ENCODE measurements at places on chromosomes 5 and 9.

DNA sequence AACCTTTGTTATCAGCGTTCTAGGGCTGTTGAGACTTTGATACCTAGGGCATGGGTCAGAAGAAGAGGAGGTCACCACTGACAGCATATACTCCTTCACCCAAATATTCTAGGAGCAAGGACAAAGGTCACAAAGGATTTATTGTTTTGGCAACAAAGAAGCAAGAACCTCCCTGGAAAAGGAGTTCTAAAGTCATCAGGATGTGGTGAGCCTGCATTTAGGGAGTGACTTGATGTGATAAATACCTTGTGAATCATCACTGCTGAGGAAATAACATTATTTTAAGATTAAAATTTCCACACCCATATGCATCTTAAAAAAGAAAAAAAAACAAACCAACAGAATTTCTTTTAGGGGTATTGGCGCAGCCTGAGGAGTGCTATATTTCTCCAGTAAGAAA, 13.9 kb downstream of the IFNA1 start:
- no peak overlapping the region for H3K27ac ChIP-seq
- no peak overlapping the region for H3K4me3 ChIP-seq
- DNase-seq: no peak
- no peaks in the 10 kb centered on the region for H3K4me1 ChIP-seq
- peaks cover 2% of the 10 kb centered on the region for H3K27me3 ChIP-seq
- H3K36me3 ChIP-seq: no peaks in the 10 kb centered on the region

GRCh38 chr5:128674837-128675446, 136.9 kb upstream of the FBN2 start:
- no peak overlapping the region for H3K4me3 ChIP-seq
- no peak overlapping the region for H3K27ac ChIP-seq
- H3K4me1 ChIP-seq: no peaks in the 10 kb centered on the region

- DNase-seq: no peak
- peaks cover 57% of the 10 kb centered on the region for H3K27me3 ChIP-seq
- H3K36me3 ChIP-seq: no peaks in the 10 kb centered on the region
- H3K4me3 ChIP-seq: no peak overlapping the region
- no peak overlapping the region for H3K27ac ChIP-seq
These were observed 65.0 kb downstream of the HSD17B3 start for GRCh38 chr9:96236854-96237550.

- H3K4me3 ChIP-seq: no peak overlapping the region
- no peak overlapping the region for H3K27ac ChIP-seq
- peaks cover 3% of the 10 kb centered on the region for H3K36me3 ChIP-seq
These were observed 43.5 kb downstream of the SLC12A7 start for GRCh38 chr5:1068204-1068894.

- H3K4me1 ChIP-seq: no peaks in the 10 kb centered on the region
- H3K27ac ChIP-seq: no peak overlapping the region
- H3K36me3 ChIP-seq: no peaks in the 10 kb centered on the region
These were observed 536.8 kb downstream of the BNC2 start for GRCh38 chr9:16333691-16334090.

GRCh38 chr9:130072515-130073235, 19.0 kb downstream of the GPR107 start:
- H3K27me3 ChIP-seq: no peaks in the 10 kb centered on the region
- H3K27ac ChIP-seq: peak overlapping the region; percentile 56
- DNase-seq: peak; percentile 20
- peaks cover 31% of the 10 kb centered on the region for H3K4me1 ChIP-seq
- no peak overlapping the region for H3K4me3 ChIP-seq

GRCh38 chr5:36397901-36398536, 96.3 kb upstream of the RANBP3L start:
- H3K36me3 ChIP-seq: no peaks in the 10 kb centered on the region
- no peak overlapping the region for H3K4me3 ChIP-seq
- no peaks in the 10 kb centered on the region for H3K27me3 ChIP-seq
- no peak overlapping the region for H3K27ac ChIP-seq
- DNase-seq: no peak
- no peaks in the 10 kb centered on the region for H3K4me1 ChIP-seq

DNA sequence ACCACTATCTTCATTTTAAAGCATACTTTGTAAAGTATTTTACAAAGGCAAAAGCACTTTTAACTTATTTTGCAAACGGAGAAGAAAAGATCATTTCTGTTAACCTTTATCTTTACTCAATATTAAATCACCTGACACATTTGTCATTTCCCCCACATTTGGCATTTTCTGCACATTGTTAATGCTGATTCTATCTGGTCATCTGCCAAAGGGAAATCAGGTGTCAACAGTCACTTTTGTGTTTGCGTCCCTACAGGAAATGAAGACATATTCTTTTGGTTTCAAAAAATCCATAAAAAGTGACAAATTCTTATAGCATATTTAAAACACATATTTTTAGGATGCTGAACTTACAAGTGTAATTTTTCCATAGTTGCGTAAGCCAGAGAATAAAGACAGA, 191.3 kb upstream of the TMEM161B start:
- DNase-seq: no peak
- no peak overlapping the region for H3K4me3 ChIP-seq
- no peak overlapping the region for H3K27ac ChIP-seq
- no peaks in the 10 kb centered on the region for H3K4me1 ChIP-seq
- peaks cover 3% of the 10 kb centered on the region for H3K27me3 ChIP-seq

DNA sequence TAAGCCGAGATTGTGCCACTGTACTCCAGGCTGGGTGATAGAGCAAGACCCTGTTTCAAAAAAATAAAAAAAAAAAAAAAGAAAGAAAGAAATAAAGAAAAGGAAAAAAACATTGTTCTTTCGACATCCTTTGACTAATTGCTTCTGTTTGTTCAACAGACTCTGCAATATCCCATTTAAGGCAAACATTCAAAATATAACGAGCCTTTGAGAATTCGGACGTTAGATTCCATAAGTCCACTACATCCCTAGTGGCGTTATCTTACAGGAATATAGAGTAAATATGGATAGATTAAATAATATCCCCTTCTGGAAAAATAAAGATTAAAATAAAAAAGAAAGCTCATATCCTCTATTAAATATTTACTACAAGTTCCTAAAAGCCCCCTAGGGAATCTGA, 27.0 kb upstream of the HOMER1 start:
- H3K27ac ChIP-seq: no peak overlapping the region
- no peak overlapping the region for H3K4me3 ChIP-seq
- no peak for DNase-seq

GRCh38 chr9:104604801-104605200, 626 bp downstream of the OR13C2 start:
- no peaks in the 10 kb centered on the region for H3K4me1 ChIP-seq
- H3K27me3 ChIP-seq: peaks cover 2% of the 10 kb centered on the region
- no peak overlapping the region for H3K4me3 ChIP-seq
- no peak for DNase-seq

DNA sequence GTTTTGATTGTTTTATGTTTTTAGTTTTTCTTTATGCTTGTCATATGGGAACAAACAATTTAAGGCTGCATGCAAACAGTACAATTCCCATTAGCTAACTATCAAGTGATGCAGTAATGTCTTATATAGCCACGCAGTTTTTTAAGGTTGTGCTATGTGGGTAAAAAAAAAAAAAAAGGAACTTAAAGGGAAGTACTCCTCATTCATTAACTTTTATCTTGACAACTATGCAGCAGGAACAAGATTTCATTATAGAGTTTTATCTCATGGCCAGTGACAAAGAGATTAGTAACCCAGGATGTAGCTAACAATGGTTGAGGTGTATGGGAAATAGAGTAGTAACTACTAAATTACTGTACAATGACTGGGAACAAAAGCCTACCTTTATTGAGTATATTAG, 1008.2 kb upstream of the CDH9 start:
- no peaks in the 10 kb centered on the region for H3K4me1 ChIP-seq
- H3K4me3 ChIP-seq: no peak overlapping the region
- DNase-seq: no peak
- no peaks in the 10 kb centered on the region for H3K27me3 ChIP-seq
- no peaks in the 10 kb centered on the region for H3K36me3 ChIP-seq

DNA sequence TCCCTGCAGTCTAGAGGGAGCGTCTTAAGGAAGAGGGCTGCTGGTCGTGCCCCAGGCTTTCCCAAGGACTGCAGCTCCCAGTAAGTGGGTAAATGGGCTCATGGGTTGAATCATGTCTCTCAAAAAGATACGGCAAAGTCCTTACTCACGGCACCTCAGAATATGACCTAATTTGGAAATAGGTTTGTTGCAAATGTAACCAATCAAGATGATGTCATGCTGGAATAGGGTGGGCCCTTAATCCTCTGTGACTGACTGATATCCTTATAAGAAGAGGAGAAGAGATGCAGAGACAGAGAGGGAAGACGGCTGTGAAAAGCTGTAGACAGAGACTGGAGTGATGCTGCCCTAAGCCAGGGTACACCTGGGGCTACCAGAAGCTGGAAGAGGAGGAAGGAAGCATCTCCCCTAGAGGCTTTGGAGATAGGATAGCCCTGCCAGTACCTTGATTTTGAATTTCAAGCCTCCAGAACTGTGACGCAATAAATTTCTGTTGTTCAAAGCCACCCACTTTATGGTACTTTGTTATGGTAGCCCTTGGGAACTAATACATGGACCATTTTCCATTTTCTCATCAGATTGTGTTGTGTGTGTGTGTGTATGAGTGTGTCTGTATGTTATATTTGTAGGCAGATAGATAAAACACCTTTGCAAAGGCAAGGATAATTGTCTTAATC, 15.0 kb downstream of the GALNT10 start:
- no peaks in the 10 kb centered on the region for H3K27me3 ChIP-seq
- DNase-seq: no peak
- H3K4me3 ChIP-seq: no peak overlapping the region

DNA sequence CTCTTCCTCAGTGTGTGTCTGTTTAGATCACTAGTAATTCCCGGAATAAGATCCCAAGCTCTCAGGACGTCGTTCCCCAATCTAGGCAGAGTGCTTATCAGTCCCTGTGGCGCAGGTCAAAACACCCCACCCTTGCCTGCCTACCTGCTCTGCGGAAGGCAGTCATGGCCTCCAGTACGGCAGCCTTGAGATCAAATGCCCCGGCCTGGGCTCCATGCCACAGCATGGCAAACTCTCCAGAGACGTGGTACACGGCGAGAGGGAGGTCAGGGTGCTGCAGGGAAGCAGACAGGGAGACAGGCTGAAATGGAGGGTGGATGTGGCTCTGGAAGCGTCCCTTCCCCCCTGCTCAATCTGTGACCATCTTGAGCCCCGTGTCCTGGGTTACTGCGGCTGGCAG, 12.0 kb upstream of the HDHD3 start:
- H3K27ac ChIP-seq: no peak overlapping the region
- H3K4me1 ChIP-seq: no peaks in the 10 kb centered on the region
- peaks cover 10% of the 10 kb centered on the region for H3K36me3 ChIP-seq
- H3K4me3 ChIP-seq: no peak overlapping the region
- H3K27me3 ChIP-seq: no peaks in the 10 kb centered on the region

DNA sequence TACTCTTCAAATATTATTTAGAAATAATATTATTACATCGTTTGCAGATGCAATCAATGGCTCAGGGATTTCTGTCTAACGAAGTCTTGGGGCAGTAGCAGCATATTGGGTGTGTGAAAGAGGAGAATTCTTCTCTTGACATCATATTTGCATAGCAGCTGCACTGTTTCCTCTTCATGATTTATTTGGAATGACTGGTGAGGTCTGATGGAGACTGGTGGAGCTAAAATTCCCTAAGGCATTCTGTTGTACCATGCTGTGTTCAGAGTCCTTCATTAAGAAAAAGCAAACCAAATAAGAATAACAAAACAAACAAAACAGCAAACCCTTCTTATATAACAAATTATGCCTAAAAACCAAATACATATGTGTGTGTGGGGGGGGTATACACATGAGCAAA, 177.6 kb downstream of the DIRAS2 start:
- peaks cover 8% of the 10 kb centered on the region for H3K27me3 ChIP-seq
- no peak overlapping the region for H3K27ac ChIP-seq
- no peaks in the 10 kb centered on the region for H3K4me1 ChIP-seq
- H3K4me3 ChIP-seq: no peak overlapping the region
- no peak for DNase-seq

DNA sequence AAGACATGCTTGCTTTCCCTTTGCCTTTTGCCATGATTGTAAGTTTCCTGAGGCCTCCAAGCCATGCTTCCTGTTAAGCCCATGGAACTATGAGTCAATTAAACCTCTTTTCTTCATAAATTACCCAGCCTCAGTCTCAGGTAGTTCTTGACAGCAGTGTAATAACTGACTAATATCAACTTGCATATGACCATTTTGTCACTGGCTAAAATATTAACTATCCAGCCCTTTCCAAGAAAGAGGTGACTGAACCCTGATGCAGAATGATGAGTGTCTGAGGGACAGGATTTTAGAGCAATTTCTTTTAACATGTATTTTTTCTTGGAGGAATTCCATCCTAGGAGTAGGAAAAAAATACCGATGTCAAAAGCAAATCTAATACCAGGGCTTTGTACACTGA, 266.1 kb downstream of the SEMA5A start:
- H3K4me3 ChIP-seq: no peak overlapping the region
- no peaks in the 10 kb centered on the region for H3K4me1 ChIP-seq
- DNase-seq: no peak
- H3K36me3 ChIP-seq: no peaks in the 10 kb centered on the region
- no peaks in the 10 kb centered on the region for H3K27me3 ChIP-seq

GRCh38 chr9:96108691-96109380, 193.1 kb downstream of the HSD17B3 start:
- peaks cover 4% of the 10 kb centered on the region for H3K36me3 ChIP-seq
- no peak overlapping the region for H3K27ac ChIP-seq
- H3K27me3 ChIP-seq: peaks cover 7% of the 10 kb centered on the region
- H3K4me3 ChIP-seq: no peak overlapping the region

GRCh38 chr5:167814828-167815227, 476.6 kb upstream of the WWC1 start:
- no peaks in the 10 kb centered on the region for H3K27me3 ChIP-seq
- no peak overlapping the region for H3K27ac ChIP-seq
- H3K36me3 ChIP-seq: no peaks in the 10 kb centered on the region
- no peak overlapping the region for H3K4me3 ChIP-seq
- no peaks in the 10 kb centered on the region for H3K4me1 ChIP-seq

DNA sequence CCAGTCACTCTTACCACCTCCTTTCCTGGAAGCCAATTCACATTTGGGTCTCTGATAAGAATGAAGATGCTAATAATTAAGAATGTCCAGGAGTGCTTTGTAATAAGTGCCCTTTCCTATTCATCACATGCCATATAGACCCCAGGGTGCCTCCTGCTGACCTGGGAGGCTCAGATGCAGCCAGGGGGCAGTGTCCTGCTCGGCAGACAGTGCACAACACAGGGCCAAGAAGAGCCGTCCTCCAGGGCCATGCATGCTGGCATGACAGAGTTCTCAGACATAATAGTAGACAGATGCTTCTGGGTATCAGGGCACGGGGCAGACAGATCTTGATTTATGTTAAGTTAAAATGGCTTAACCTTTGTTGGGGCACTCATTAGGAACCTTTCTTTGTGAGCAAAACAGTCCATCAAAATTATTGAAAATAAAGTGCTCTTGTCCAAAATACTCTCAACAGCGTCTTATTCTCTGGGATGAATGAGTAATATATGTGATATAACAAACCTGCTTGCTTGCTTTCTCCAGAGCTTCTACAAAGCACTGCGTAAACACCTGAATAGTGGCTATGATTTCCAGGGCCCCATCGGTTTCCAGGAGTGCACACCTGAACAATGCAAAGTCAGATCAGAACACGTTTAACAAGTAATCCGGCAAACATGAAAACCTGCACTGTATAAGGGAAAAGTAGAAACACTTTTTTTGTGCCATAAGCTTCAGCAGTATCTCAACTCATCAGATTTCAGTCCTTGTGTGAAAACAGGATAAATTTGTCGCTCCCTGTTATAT, 192.7 kb downstream of the FANCC start:
- H3K4me1 ChIP-seq: no peaks in the 10 kb centered on the region
